ENCODE measurements at places on chromosomes 16 and 17.

DNA sequence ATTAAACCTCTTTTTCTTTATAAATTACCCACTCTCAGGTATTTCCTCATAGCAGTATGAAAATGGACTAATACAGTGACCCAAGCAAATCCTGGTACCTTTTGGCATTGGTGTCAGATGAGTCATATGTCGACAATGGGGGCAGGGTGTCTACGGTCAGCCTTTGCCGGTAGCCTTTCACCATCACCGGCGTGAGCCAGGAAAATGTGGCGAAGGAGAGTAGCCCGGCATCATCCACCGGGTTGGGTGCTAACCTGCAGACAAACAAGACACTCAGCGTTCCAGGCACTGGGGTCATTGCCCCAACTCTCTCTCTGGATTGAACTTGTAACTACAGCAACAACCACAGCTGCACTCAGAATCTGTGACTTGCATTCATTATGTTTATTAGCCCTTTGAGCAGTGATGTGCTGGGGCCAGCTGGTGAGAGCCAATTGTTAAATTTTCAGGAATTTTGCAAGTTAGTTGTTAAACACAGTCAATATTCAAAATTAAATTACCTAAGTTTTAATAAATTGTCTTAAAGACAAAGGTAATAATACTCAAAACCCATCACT, 11.9 kb downstream of the ABCC12 start:
- no peak for DNase-seq

DNA sequence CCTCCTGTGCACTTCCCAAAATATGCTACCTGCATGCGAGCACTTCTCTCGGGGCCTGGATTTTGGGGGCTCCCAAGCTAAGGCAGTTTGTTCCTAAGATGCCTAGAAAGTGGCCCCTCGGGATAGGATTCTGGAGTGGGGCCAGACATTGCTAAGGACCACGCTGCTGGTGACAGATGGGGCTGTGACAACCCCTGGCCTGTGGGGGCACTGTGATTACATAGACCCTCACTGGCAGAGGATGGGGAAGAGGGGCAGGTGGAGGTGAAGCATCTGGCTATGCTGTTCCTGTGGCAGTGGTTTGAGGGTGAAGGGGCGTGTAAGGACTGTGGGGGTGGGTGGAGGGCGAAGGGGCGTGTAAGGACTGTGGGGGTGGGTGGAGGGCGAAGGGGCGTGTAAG, 128.4 kb downstream of the ENGASE start:
- no peak for DNase-seq

GRCh38 chr16:77165006-77165405, 26.0 kb upstream of the MON1B start:
- no peak for DNase-seq

DNA sequence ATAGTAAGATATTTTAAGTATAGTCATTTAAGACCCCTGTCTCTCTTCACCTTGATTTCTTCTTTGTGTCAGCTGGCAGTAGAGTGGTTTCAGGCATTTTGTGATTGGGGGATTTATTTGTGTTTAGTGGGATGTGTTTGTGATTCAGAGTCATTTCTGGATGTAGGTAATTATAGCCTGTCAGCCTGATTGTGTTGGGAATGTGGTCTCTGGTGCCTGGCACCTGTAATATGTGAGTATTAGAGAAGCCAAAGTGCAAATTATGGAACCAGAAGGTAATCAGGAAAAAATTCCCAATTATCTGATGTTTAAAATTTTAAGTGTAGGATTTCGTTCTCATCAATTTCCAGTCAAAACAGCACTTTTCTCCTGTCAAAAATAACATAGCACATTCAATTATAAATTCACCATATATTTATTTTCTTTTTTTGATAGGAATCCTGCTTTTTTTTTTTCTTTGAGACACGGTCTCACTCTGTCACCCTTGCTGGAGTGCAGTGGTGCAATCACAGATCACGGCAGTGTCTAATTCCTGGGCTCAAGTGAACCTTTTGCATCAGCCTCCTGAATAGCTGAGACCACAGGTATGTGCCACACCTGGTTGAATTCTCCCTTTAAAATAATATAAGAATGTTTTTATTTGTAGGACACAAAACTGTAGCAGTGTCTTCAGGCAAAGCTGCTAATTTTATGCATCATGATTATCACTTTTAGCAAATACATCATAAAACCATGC, 42.7 kb downstream of the ATF7IP2 start:
- no peak for DNase-seq

DNA sequence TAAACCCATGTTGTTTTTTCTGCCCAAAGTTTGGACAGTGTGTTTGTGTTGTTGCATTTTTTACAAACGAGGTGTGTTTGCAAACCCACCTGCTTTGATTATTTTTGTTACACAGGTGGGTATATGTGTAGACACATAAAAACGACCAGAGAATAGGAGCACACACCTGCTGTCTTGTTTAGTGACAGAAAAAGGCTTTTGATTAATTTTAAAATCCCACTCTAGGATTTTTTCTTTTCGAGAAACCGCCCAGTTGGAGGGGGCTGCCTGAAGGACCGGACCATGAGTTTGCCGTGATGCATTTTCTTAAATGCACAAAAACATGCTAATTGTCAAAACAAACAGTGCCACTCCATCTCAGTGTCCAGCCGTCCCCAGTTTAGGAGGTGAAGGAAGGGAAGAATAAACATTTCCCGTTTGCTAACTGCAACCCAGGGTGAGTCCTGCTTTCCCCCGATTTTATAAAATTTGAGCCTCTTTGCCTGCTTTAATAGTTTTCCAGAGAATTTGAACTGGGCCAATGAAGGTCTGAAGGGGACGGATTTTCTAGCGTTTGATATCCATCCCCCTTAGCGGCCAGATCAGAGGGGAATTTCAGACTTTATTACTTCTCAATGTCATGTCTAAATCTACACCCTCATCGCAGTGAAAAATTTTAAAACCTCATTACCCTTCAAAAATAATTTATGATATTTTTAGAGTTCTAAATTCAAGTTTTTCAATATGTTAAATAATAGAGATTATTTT, 3.2 kb downstream of the FOXC2 start:
- DNase-seq, result no peak

GRCh38 chr17:68353111-68353521, 61.8 kb downstream of the ARSG start:
- DNase-seq, result no peak

- DNase-seq, result no peak
Observed at GRCh38 chr17:18626152-18626870, 17.9 kb downstream of the TBC1D28 start.

GRCh38 chr16:20636671-20637070, 60.5 kb upstream of the ACSM2B start:
- no peak for DNase-seq

- no peak for DNase-seq
Observed at GRCh38 chr16:70608521-70608920, 37.8 kb upstream of the IL34 start.

GRCh38 chr17:79537061-79537460, 73.8 kb downstream of the RBFOX3 start:
- no peak for DNase-seq

GRCh38 chr17:79657861-79658810, 47.3 kb upstream of the RBFOX3 start:
- no peak for DNase-seq

- DNase-seq, result no peak
Observed at GRCh38 chr17:81402981-81403467, 7.8 kb downstream of the BAHCC1 start.

DNA sequence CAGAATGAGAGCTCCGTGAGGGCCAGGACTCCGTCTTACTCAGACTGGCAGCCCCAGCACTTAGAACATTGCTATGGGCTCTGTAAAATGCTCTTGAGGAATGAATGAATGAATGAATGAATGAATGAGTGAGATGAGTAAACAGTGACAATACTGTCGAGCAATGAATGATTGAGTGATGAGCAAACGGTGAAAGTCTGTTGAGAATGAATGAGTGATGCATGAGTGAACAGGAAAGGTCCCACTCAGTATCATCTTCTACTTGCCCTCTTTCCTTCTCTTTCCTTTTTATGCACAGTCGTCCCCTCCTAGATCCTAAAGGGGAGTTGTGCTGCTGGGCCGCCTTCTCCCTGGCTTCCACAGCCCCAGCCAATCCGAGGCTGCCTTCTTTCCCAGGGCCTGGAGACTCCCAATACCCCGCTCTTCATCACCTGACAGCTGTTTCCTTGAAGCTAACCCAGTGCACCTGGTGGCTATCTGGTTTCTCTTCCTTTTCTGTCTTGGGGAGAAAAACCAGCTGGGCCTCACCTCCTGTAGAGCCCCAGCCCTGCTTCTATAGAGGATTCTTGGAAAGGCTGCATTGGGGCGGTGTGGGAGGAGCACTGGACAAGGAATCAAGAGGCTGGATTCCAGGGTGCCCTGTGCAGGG, 32.7 kb upstream of the CACNG1 start:
- DNase-seq, result no peak

- DNase-seq, result no peak
Observed at GRCh38 chr17:65584604-65585521, 23.4 kb upstream of the AXIN2 start.

- DNase-seq, result no peak
Observed at GRCh38 chr16:4075534-4075933, 40.7 kb downstream of the ADCY9 start.

Measured in NCI-H2029 treated with DMSO at 0.1 percent for 48 hours (cell line).